ENCODE measurements at places on chromosomes 2 and 18.

- DNase-seq = no peak
Measured at GRCh38 chr2:105894327-105894944, 149.7 kb downstream of the NCK2 start.

- DNase-seq = no peak
Measured at GRCh38 chr2:199848389-199849130, 2.4 kb downstream of the FTCDNL1 start.

GRCh38 chr2:240928476-240929363 lies 22.6 kb downstream of the CROCC2 start:
- DNase-seq = no peak

- no peak for DNase-seq
Measured at GRCh38 chr2:9979977-9980376, 28.5 kb downstream of the GRHL1 start.

- no peak for DNase-seq
Measured at GRCh38 chr18:36786686-36787085, 42.1 kb downstream of the TPGS2 start.
